Activated CD8-positive, alpha-beta memory T cell treated with anti-CD3 and anti-CD28 coated beads for 24 hours (primary cell): ENCODE measurements at places on chromosomes 1 and 21.

DNA sequence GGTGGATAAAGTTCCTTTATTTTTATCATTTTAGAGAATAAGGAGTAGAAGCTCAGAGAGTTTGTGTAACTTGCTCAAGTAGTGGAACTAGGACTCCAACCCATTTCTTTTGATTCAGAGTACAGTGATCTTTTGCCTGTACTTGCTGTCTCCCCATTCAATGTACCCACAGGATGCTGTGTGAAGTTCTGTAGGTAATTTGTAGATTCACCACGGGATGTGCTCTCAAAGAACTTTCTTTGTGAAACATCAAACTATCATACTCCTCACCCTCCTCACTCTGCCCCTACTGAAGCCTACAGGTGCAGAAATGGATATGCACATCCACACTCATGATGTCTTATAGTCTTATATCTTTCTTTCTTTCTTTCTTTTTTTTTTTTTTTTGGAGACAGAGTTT lies 65.8 kb upstream of the HSPA13 start:
- DNase-seq: no peak

- no peak for DNase-seq
Measured at GRCh38 chr1:20150969-20151368, 11.8 kb downstream of the PLA2G2F start.

DNA sequence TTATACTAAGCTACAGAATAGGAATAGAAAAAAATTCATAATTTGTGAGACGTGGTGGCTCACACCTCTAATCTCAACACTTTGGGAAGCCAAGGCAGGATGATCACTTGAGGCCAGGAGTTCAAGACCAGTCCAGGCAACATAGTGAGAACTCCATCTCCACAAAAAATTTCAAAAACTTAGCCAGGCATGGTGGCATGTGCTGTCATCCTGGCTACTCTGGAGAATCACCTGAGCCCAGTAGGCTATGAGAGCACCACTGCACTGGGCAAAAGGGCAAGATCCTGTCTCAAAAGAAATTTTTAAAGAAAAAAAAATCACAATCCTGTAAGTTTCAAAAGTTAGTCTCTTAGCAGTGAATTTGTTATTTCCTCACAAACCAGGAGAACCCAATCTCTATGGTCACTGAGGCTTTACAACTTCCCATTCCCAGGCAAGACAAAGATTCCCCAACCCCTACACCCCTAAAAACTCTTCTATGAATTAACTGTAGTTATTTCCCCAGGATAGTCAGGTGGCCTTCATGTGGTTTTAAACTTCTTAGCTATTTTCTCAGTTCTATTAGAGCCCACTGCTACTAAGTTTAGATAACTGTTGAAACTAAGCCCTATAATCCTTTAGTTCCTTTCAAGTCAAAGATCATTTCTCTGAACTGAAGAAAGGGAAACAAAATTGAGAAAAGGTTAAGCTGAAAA lies 74.5 kb downstream of the FOXJ3 start:
- no peak for DNase-seq

GRCh38 chr1:193234530-193234929 lies 48.1 kb upstream of the B3GALT2 start:
- no peak for DNase-seq

DNA sequence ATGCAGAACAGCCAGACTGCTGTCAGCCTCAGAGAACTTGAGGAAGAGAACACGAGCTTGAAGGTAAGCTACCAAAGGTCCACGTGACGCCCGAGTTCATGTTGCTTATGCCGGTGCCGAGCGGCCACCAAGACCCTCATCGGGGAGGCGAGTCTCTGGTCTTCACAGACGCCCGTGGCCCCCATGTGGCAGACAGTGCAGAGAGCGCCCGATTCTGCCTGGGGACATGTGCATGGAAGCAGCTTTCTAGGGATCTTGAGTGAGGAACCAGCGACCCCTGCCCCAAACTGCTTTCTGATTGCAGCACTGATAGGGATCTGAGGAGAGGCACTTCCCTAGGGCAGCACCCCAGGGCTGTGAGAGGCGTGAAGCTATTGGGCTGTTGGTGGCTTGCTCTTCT lies 56.3 kb upstream of the DIP2A start:
- no peak for DNase-seq

- no peak for DNase-seq
Measured at GRCh38 chr1:15124362-15125100, 29.0 kb upstream of the TMEM51 start.

GRCh38 chr1:234114648-234115307 lies 210.3 kb downstream of the SLC35F3 start:
- DNase-seq: no peak

DNA sequence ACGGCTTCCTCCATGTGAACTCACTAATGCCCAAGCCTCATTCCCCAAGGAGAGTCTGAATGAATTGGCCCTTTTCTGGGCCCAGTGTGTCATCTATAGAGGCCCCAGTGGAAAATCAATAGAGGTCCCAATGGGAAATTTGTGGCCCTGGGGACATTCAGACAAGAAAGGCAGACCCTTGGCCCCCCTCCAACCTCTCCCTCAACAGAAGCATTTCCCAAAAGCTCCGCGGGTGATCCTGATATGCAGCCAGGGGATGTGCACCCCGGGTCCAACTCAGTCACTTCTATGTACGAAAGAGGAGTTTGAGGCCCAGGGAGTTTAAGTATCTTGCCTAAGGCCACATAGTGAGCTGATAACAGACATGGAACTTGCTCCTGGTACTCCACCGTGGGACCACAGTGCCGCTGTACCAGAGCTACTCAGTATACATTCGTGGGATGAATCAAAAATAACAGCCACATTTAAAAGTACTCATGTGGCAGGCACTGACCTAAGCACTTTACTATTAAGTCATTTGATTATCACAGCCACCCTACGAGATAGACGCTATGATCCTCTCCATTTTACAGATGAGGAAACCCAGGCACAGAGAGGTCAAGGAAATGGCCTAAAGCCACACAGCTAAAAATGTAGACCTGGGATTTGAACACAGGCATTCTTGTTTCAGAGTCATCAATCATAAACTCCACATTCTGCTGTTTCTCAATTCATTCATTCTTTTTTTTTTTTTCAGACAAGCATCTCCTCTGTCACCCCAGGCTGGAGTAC lies 8.5 kb downstream of the EPHA2 start:
- DNase-seq: no peak

- no peak for DNase-seq
Measured at GRCh38 chr1:227541796-227542152, 21.6 kb upstream of the ZNF678 start.

DNA sequence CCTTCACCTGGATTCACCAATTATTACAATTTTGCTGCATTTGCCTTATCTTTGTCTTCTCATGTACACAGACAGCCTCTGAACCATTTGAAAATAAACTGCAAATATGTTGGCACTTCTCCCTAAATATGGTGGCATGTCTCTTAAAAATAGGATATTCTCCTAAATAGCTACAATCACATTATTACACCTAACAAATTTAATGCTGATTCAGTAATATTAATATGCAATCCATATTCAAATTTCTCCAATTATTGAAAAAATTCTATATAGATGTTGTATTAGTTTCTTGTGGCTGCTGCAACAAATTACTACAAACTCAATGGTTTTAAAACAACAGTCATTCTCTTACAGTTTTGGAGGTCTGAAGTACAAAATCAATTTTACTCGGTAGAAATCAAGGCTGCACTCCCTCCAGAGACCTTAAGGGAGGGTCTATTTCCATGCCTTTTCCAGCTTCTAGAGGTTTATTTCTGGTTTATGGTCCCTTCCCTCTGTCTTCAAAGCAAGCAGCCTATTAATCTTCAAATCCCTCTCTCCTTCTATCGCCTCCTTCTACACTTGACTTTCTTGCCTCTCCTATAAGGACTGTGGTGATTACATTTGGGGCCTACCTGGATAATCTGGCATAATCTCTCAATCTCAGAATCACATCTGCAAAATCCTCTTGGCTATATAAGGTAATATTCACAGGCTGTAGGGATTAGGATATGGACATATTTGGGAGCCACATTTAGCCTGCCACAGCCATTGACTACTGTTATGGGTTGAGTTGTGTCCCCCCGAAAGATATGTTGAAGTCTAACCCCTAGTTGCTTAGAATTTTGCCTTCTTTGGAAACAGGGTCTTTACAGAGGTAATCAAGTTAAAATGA lies 52.5 kb upstream of the BOLA1 start:
- no peak for DNase-seq
